Activated naive CD4-positive, alpha-beta T cell treated with Interleukin-2 at 50 U/mL for 16 hours (primary cell): ENCODE measurements at places on chromosomes 12 and 14.

GRCh38 chr12:6852651-6853354, 853 bp downstream of the USP5 start:
- DNase-seq: peak; percentile 80

GRCh38 chr12:50296554-50296953, 13.2 kb upstream of the LIMA1 start:
- no peak for DNase-seq

DNA sequence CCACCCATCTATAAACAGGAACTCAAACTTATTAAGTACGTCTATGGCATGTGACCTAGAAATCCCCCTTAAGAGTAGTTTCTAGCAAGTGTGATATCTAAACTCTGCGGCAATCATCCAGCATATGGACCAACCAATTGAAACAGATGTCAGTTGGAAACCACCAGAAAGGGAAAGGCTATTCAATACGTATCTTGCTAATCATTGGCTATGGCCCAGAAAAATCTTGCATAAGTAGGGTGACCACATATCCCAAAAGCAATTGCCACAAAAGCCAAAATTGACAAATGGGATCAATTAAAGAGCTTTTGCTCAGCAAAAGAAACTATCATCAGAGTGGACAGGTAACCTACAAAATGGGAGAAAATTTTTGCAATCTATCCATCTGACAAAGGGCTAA, 24.2 kb downstream of the SYNJ2BP start:
- no peak for DNase-seq

- no peak for DNase-seq
These were observed 20.8 kb downstream of the GTSF1 start for GRCh38 chr12:54452628-54453027.

DNA sequence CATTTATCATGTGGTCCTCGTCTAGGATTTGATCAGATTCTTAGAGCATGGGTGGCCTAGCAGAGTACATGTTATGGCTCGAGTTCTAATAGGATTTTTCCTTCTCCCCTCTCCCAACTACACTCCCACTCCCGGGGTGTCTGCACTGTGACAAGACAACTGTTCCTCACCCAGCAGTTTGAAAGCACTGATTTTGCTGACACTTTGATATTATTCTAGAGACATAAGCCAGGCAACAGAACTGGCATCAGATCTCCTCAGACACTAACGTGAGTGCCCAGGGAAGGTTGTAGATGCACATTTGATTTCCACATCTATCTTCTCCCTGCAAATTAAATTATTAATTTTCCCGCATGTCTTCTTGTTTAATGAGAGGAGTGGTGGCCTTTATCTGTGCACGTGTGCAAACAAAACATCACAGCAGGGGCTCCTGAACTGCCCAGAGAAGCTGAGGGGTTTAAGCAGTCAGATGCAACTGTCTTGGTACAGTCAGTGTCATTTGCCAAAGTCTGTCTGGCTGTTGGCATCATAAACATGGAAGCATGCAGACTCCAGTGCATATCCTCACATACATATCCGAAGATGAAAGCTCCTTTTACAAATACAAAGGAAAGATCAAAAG, 491.8 kb downstream of the NPAS3 start:
- no peak for DNase-seq

DNA sequence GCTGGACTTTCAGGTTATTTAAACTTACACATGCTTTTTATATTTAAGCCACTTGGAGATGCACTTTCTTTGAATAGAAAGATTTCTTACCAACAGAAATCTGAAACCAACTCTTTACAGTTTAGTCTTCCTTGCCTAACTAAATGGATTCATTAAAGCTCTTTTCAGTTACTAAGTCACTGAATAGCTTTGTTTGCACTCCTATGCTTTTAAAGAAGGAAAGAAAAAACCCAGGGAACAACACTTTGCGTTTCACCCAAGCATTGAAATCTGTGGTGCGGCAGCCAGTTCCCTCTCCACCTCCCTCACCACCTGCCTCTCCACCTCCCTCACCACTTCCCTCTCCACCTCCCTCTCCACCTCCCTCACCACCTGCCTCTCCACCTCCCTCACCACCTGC, 70.3 kb downstream of the RIMBP2 start:
- no peak for DNase-seq

GRCh38 chr14:96095581-96096476, 56.7 kb downstream of the C14orf132 start:
- DNase-seq: no peak

DNA sequence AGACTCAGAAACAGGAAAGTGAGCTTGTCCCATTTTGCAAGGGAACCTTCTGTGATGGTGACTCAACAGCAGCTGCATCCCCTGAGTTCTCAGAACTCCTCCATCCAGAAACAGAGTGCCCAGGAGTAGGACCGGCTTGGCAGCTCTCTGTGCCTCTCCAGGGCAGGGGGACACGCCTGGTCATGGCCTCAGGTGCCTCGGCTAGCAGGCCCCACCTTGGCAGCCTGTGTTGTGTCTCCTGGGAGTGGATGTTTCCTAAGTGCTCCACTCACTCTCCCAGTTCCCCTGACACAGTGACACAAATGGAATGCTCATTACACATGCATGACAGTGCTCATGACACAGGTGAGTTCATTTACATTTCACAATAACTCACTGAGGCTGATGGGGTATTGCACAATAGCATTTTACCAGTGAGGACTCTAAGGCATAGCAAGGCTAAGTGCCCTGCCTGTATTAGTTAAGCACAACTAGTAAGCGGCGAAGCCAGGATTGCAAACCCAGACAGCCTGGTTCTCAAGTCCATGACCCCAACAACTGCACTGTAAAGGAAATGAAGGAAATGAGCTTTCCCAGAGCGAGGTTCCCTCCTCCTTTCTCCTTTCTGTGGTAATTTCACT, 47.4 kb downstream of the CALM1 start:
- no peak for DNase-seq

DNA sequence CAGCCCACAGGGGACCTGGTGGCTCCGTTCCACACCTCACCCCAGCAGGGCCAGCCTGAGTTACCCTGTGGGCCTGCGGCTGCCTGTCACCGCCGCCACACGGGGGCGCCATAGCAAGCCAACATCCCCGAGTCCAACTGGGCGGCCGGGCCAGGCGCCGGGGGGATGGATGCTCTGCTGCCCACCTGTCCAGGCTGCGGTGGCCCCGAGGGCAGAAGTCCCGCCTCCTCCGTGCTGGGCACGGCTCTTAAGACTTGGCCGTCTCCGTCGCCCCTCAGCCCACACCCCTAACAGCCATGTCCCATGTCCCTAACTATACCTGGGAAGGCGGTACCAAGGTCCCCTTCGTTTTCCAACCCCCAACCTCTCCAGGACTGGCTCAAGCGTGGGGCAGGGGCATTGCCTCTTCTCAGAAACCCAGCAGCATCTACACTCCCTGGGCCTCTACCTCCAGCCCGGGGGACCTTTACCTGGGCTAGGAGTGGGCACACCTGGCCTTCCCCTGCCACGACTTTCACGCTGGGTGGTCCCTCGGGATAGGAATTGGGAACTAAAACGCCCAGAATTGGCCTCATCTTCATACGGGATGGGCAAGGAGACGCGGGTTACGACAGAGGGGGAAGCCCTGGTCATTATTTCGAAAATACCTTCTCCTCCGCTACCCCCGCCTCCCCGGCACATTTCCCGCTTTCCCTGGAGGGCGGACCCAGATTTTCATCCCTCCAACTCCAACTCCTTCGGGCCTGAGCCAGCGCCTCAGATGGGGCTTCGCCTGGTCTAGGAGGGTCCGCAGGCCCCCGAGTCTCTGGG, 1.1 kb upstream of the CYP46A1 start:
- peak; percentile 87 for DNase-seq

- no peak for DNase-seq
These were observed 2.6 kb downstream of the CD69 start for GRCh38 chr12:9758119-9758518.

- no peak for DNase-seq
These were observed 6.4 kb downstream of the SLC2A13 start for GRCh38 chr12:40099423-40099853.

- DNase-seq: no peak
These were observed 76.8 kb downstream of the ALX1 start for GRCh38 chr12:85356596-85357385.

- no peak for DNase-seq
These were observed 240.0 kb downstream of the BMP4 start for GRCh38 chr14:53716578-53716977.

GRCh38 chr12:3262470-3262869, 185.3 kb downstream of the TSPAN9 start:
- DNase-seq: no peak

DNA sequence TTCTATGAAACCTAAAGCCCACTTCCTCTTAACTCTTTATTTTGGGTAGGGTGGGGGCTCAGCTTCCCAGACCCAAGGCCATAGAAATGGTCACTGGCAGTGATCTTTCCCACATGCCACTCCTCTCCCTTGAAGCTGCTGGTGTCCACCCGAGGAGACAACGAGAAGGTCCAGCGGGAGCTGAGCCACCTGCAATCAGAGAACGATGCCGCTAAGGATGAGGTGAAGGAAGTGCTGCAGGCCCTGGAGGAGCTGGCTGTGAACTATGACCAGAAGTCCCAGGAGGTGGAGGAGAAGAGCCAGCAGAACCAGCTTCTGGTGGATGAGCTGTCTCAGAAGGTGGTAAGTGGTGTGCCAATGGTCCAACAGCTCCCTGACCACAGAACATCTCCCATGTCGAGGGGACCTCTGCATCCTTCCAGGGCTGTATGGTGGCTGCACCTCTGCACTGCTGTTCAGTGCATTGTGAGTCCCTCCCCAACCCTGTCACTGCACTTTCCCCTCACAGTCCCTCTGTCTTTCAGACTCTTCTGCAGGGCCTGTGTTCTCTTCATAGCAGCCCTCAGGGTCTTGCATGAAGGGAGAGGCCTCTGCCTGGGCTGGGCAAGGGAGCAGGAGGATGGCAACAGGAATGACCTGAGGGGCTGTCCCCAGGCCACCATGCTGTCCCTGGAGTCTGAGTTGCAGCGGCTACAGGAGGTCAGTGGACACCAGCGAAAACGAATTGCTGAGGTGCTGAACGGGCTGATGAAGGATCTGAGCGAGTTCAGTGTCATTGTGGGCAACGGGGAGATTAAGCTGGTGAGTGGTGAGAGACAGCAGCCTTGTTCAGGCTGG, 18.8 kb upstream of the PIP4K2C start:
- DNase-seq: no peak

DNA sequence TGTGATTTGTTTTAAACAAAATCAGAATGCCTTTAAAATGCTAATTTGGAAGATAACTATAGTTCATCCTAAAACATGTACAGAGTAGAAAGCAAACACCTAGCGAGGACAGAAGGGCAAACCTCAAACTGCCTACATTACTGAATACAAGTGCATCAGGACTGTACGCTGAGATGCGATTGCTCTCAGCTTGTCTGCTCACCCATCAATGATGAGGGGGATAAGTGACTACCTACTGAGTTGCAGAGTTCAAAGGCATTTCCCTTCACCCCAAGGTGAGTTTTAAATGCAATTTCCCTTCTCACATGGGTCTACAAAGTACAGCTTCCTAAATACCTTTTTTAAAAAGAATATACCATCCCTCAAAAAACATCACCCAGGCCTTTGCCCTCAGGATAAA, 52.9 kb downstream of the PHLDA1 start:
- DNase-seq: peak; percentile 21

DNA sequence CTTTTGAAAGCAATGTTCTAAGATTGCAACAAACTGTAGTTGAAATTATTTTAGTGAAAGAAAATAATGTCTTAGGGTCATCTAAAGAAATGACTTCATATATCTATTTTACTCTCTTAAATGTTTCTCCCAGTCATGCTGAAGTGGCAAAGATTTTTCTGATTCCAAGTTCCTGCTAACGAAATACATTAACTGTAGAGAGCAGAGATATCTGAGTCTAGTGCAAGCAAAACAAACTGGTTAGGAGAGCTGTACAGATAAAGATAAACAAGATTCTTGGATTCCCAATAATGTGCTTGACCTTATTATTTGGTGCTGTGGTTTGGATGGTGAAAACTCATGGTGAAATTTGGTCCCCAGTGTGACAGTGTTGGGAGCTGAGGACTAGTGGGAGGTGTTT, 199.9 kb upstream of the PWP1 start:
- DNase-seq: no peak

DNA sequence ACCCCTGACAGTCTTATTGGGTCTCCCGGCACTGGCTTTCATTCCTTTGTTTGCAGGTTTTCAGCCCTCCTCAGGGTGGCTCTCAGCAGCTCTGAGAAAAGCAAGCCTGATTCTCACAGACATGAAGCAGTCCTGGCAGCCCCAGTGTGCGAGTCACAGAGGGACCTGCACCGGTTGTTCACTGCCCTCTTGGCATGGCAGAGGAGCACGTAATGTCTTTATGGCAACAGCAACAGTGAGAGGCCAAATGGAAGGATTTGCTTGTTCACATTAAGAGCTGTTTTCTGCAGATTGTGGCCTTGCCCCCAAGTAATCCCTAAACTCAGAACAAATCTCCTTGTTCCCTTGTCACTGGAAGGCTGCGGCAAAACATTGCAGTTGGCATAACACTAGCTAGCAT, 3.4 kb downstream of the KCNA5 start:
- DNase-seq: no peak

DNA sequence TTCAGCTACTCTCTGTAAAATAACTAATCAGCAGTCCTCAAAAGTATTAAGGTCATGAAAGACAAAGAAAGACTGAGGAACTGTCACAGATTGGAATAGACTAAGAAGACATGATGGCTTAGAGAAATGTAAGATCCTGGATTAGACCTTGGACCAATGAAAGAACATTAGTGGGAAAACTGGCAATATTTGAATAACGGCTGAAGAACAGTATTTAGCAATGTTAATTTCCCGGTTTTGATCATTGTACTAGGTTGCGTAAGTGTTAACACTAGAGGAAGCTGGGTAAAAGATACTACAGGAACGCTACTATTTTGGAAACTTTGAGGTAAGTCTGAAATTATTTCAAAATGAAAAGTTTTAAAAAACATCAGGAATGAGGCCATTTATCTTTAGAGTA, 98.8 kb upstream of the RESF1 start:
- no peak for DNase-seq

- DNase-seq: no peak
These were observed 2.4 kb upstream of the KCNC2 start for GRCh38 chr12:75212072-75212471.

- no peak for DNase-seq
These were observed 245.1 kb upstream of the ATXN7L3B start for GRCh38 chr12:74292351-74293194.

DNA sequence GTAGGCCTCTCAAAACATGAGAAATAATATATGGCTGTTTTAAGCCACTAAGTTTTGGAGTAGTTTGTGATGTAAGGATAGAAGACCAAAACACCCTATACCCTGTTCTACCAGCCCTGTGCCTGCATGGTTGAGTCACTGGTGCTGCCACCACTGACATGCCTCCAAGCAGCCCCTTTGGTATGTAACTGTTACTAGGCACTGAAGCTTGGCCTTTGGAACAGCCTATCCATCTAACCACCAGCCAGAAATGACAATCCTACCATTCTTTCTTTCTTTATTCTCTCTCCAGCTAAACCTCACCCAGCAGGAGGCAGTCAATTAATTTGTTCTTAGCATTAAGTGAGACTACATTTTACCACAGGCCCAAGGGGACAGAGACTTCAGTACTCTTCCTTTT, 240.3 kb downstream of the MSRB3 start:
- no peak for DNase-seq

GRCh38 chr14:24162093-24162492, 1.0 kb downstream of the IRF9 start:
- peak; percentile 40 for DNase-seq

- peak; percentile 21 for DNase-seq
These were observed 431 bp downstream of the HIP1R start for GRCh38 chr12:122835750-122836026.
